Islet precursor cell (in vitro differentiated cells): ENCODE measurements at places on chromosomes 1 and 21.

DNA sequence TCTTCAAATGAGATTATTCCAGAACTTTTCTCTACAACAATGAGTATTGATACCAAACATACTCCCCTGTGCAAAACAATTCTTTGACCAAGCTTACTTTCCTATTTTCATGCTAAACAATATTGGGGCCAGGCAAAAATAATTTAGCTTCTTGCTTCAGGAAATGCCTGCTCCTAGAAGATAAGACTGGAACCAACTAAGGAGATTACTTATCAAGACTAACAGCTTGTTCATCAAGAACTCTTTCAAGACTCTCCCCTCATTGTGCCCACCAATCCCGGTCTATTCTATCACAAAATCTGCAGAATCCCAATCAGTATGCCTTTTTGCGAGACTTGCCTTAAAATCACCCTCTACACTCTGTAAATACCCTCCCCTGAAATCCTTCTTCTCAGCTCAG lies 536.6 kb downstream of the RWDD3 start:
- DNase-seq, result no peak

DNA sequence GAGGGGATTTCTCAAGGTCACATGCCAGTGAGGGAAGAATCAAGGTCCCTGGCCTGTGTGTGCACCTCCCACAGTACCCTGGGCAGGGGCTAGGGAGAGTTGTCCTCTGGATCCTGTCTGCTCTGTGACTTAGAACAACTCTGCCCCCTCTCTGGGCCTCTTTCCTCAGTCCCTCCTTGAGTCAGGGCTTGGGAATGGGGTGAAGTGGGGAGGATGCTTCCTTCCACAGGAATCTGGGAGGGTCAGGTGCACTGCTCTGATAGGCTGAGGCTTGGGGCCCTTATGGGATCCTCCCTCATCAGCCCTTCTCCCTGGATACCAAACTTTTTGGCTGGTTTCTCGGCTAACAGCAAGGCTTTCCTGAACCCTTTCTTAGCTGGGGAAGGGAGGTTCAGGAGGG lies 2.5 kb downstream of the TRNP1 start:
- DNase-seq, result no peak

- DNase-seq, result peak; percentile 90
Observed at GRCh38 chr1:11550664-11551283, 71.8 kb downstream of the DISP3 start.

DNA sequence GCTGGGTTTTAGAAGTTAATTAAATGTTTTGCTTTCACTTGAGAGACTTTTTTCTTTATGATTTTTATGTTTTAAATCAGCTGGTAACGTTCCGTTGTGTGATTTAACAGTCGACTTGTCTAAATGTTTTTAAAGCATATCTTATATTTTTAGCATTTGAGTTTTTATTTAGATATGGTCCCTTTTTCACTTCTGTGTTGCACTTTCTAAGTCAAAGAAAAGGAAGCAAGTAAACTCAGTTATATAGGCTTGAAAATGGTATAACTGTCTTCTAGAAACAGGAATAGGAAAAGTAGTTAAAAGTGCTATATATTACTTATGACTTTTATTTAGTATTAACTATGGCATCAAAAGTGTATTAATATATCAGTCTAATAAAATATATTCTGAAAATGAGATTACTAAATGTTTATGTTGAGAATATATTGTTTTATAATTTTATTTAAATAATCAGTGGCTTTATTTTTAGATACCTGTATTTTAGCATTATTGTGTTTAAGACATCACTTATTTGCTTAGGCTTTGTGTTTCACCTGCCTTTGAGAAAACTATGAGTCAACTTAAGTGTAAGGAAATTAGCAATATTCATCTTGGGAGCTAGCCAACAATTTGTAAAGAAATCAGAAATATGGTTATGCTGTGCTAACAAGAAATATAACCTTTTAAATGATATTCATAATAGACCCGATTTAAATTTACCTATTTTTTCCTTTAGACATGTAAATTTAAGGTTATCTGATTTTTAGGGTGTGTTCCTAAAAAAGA lies 60.5 kb downstream of the RABGAP1L start:
- no peak for DNase-seq

- no peak for DNase-seq
Observed at GRCh38 chr1:86507935-86508582, 38.8 kb upstream of the CLCA4 start.

GRCh38 chr1:119380983-119381662 lies 12.5 kb downstream of the HAO2 start:
- DNase-seq, result no peak

- peak; percentile 66 for DNase-seq
Observed at GRCh38 chr1:155125511-155125945, 2.1 kb upstream of the EFNA1 start.

DNA sequence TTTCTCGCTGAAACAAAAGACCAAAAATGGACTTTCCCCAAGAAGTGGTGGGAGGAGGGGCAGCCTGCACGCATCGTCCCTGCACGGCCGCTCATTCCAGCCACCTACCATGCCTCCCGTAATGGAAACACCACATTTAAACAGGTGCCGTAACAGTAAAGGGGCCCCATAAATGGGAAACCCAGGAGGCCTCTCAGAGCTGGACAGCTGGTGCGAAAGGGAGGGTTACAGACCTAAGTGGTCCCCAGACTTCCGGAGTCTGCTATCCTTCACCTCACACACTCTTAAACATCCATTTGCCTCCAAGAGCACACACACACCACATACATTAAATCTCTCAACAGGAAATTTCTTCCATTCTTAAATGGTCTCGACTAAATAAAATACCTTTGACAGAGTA lies 120.7 kb upstream of the SOD1 start:
- DNase-seq, result no peak

GRCh38 chr1:206905295-206906164 lies 8.3 kb downstream of the IL24 start:
- peak; percentile 88 for DNase-seq

GRCh38 chr1:162951553-162952315 lies 90.8 kb upstream of the CCDC190 start:
- DNase-seq, result no peak

DNA sequence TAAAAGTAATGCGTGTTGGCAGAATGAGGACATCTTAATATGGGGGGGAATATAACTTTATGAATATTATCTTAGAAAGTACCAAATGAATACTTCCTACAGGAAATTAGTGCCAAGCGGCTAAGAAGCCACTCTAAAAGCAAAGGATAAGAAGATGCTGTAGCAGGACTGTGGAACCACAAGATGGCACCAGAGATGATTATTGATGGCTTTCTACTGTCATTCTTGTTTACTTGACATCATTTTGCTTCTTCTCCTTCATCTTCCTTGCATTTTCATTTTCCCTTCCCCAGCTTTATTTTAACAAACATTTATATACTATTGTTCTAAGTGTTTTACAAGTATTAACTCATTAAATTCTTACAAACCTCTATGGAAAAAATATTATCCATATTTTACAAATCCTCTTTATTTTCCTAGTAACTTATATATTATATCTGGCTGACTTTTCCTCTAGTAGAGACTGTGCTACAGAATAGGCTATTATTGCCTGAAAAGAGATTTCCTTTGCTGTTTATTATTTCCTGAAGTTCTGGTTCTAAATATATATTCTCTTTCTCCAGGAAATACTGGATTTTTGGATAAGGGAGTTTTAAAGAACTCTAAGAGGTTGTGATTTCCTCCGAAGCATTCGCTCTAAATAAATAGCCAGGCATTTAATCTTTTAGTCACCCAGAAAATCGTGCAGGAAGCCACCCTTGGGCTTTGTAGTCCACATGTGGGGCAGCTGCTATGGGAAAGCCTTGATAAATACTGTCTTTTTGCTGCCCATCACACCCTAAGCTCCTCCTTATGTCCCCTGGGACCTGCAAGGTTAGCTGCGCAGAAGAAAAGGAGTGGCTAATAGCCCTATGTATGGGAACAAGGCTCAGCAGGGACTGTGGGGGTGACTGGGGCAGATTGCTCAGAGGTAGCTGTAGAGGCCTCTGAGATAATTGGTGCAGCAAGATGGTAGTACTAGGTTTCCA lies 69.8 kb downstream of the TPR start:
- no peak for DNase-seq

DNA sequence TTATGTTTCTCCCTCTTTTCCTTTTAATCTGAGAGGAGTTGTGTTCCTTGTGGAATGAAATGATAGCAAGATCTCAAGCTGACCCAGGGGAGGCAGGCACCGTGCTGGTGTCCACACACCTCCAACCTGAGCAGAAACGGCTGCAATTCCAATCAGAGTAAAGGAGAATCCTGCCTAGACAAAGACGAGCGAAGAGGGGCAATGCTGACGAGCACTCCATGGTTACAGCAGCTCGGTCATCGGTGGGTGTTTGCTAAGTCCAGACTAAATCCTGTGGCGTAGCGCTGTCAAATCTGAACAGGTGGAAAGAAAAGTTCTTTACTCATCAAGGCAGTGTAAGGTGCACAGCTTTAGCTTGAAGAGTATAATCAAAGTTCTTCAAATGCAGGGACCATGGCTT lies 74.8 kb downstream of the PLD5 start:
- no peak for DNase-seq

GRCh38 chr1:36166938-36167905 lies 11.3 kb downstream of the MAP7D1 start:
- DNase-seq, result no peak

DNA sequence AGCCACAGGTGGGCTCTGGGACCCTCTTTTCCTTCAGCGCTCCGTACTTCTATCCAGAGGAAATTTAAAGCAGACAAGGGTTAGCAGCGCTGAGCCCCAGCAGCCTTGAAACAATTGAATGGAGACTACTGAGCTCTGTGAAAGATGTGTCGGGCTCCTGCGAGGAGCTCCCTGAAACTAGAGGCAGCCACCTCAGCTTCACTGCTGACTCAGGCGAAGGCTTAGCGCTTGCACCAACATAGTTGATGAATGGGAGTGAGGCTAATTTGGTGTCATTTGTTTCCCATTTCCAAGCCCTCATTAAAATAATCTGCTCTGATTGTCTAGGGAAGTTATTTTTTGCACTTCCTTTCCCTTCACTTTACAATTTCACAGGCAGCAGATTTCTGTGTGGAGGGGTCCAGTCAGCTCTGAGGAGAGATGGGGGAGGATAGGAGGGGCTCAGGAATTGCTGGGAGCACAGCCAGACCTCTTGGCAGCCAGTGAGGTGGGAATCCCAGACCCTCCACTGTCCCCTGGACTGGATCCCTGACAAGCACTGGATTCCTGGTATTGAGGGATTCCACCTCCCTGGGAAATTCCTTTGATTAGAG lies 398.9 kb upstream of the PLXNA2 start:
- DNase-seq, result peak; percentile 21

- peak; percentile 55 for DNase-seq
Observed at GRCh38 chr1:189708674-189709073, 769.0 kb downstream of the BRINP3 start.

- DNase-seq, result peak; percentile 57
Observed at GRCh38 chr21:45410865-45411809, 6.2 kb downstream of the COL18A1 start.

- DNase-seq, result peak; percentile 49
Observed at GRCh38 chr1:35575416-35575958, 2.4 kb downstream of the TFAP2E start.

DNA sequence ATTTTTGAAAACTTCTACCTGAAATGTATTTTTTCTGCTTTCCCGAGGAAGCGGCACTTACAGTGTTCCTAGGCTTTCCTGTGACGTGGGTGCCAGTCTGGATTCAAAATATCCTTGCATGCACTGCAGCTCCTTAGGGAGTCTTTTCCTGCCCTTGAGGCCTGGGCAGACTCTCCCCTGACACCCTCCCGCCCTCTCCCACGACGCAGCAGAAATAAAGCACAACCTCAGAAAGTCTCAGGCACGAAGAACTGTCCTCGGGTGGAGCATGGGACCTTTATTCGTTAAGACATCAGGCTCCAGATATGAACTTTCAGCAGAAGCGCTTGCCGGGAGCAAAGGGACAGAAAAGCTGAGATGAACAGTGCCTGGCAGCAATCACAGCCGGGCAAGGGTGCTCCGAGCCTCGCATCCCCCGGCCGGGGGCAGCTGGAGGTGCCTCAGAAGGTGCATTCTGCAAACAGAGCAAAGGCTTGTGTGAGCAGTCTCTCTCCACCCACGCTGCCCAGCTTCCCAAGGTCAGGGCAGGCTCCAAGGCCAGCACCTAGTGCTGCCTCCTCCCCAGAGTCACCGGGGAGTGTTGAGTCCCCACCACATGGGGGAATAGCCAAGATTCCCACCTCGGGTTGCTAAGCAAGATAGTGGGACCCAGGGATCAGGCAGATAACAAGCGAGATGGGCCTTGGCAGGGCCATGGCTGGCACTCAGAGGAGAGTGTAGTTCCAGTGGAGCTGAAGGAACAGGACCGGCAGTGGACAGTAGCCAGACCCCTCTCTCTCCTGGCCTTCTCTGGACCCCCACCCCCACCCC lies 3.2 kb downstream of the TFF3 start:
- peak; percentile 49 for DNase-seq

- no peak for DNase-seq
Observed at GRCh38 chr1:248045209-248045608, 1.4 kb upstream of the OR2L3 start.

- peak; percentile 44 for DNase-seq
Observed at GRCh38 chr1:12525311-12526181, 92.5 kb downstream of the DHRS3 start.

GRCh38 chr1:12544992-12545391 lies 73.0 kb downstream of the DHRS3 start:
- DNase-seq, result no peak

- no peak for DNase-seq
Observed at GRCh38 chr1:218429301-218429700, 84.2 kb downstream of the TGFB2 start.

GRCh38 chr1:33391343-33392078 lies 39.4 kb downstream of the PHC2 start:
- DNase-seq, result no peak

GRCh38 chr1:201899683-201900429 lies 11.2 kb downstream of the SHISA4 start:
- DNase-seq, result no peak

DNA sequence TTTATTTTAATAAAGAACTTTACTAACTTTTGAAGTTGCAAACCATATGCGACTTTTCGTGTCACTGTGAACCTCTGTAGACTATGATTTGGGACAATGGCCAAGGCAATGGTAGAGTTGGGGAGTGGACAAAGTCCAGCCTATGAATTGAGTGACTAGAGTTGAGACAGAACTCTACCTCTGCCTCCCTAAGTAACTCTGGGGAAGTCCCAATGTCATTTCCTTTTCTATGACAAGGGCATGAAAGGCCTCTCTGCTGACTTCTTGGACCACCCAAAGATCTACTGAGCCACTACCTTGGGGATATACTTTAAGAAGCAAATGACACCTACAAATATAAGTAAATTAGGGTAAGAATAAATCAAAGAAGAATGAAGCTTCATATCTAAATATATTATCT lies 19.3 kb downstream of the BEND5 start:
- DNase-seq, result no peak

DNA sequence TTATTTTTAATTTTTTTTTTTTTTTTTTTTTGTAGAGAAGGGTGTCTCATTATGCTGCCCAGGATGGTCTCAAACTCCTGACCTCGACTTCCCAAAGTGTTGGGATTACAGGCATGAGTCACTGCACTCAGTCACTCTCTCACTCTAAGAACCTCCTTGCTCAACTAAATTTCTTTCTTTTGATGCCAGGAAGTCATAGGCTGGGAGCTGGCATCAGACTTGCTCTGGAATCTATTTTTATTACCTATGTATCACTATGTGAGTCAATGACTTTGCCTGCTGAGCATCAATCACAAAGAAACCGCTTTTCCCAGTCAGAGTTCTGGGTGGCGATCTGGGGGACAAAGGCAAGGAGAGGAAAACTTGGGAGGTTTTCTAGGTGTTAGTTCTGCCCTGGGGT lies 35.5 kb upstream of the PARP1 start:
- no peak for DNase-seq

GRCh38 chr1:64567426-64568170 lies 97.7 kb downstream of the CACHD1 start:
- no peak for DNase-seq

- DNase-seq, result no peak
Observed at GRCh38 chr21:27475363-27475955, 508.6 kb upstream of the ADAMTS5 start.
